ENCODE measurements at places on chromosomes 12 and 14. TPM values are rescaled to one million over a fixed set of nuclear protein-coding genes. Genes with fewer than 3 reads are reported as not detected.

Gene LBHD2
- total RNA-seq = not detected

DNA sequence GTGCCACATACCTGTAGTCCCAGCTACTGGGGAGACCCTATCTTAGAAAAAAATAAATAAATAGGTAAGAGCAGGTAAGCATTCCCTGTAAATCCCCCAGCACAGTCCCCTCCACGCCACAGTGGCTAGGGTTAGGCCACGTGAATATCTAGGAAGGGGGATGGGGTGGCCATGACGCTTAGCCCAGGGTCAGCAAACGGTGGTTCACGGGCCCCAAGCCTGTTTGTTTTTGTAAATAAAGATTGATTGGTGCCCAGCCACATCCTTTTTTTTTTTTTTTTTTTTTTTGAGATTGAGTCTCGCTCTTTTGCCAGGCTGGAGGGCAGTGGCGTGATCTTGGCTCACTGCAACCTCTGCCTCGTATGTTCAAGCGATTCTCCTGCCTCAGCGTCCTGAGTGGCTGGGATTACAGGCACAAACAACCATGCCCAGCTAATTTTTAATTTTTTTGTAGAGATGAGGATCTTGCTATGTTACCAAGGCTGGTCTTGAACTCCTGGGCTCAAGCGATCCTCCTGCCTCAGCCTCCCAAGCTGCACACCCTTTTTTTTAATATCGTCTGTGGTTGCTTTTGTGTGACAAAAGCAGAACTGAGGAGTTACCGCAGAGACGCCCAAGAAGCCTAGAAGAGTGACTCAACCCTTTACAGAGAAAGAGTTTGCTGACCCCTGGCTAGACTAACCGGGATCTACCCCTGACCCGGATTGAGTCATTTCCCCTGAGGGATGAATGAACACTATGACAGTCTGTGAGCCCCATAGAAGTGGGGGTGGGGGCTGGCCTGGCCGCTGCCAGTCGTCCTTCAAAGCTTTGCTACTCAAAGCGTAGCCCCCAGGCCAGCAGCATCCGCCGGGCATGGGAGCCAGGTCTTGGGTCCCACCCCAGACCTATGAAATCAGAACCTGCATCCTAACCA, 113.7 kb upstream of the NCOR2 start:
- DNase-seq = no peak

DNA sequence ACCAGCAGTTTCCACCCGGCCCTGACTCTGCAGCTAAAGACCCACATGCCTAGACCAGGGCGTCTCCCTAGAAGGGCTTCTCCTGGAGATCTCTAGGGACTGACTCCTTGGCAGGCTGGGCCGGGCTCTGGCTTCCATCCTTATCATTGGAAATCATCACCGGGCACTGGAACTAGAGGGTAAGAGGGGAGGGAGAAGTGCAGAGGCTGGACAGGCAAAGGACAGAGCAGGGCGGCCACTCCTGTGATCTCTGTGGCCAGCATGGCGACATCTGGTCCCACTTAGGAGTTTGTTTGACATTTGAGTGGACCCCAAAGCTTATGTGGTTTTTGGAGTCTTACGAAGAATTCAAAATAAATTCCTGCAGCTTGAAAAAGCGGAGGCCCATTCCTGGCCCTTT, 7.1 kb downstream of the LTBP2 start:
- DNase-seq = no peak

DNA sequence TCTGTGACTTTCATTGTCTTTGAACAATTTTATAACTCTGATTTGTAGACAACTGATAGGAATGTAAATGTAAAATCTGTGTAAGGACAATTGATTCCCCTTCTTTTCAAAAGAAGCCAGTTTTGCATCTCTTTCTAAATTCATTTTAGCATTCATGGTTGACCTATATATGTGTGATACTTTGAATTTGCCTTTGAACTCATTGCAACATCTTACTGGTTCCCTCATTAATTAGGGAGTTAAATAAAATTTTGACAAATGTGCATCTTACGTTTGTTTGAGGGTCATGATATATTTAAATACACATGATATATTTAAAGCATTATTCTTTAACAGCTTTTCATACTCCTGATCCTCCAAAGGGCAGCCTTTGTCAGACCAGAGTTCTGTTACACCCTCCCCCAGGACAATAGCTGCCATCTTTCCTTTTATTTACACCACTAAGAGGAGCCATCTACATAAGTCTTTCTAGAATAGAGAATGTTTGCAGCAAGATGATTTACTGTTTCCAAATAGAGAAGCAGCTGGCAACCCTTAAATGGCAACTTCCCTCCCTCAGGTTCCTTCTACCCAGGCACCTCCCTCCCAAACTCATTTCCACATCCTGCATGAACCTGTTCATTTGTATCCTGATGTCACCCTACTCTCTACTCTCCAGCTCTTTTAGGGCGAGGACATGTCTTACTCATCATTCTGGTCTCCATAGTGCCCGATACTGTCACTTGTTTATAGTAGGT, 40.2 kb upstream of the APPL2 start:
- DNase-seq = no peak

DNA sequence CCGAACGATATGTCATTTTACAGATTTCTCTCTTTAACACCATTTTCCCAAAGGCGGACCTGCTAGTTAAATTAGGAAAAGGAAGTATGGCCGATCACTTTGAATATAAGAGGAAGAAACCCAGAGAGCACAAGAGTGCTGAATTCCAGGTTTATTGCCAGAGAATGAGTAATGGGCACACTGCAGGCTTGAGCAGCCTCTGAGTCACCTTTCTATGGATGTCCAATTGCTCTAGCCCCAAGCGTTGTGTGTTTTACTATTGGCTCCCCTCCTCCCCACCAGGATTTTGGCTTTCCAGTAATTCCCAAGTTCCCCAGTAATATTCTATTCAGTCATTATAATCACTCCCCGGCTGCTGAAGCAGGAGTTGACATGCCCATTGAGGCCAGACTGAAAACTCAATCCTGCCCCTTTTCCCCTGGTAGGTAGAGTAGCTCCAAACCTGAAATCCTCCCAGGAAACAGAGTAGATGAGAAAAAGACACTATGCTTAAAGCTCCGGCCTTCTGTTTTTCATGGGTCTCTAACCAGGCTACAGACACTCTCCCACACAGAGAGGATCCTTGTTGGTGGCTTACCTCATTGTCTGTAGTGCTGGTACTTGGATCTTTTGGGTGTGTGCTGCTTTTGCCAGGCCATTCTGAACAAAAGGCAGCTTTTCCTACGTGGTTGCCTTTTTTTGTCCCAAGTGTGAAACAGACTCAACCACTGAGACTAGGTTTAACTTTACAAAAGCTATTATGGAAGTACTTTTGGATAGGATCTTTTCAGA, 704.3 kb upstream of the FLRT2 start:
- DNase-seq = no peak

All from esophagus squamous epithelium (tissue), 5 donors.